ENCODE measurements at places on chromosomes 2 and 18.

GRCh38 chr2:46388881-46389280 lies 90.5 kb upstream of the TMEM247 start:
- DNase-seq, result no peak

GRCh38 chr18:864872-865273 lies 39.8 kb upstream of the ADCYAP1 start:
- peak; percentile 43 for DNase-seq

GRCh38 chr2:192283450-192283849 lies 88.7 kb upstream of the TMEFF2 start:
- DNase-seq, result no peak

- DNase-seq, result no peak
These were observed 40.8 kb downstream of the MC2R start for GRCh38 chr18:13874558-13874957.

- no peak for DNase-seq
These were observed 6.4 kb upstream of the SAG start for GRCh38 chr2:233301248-233301647.

GRCh38 chr18:27483276-27483675 lies 298.2 kb upstream of the CHST9 start:
- no peak for DNase-seq

DNA sequence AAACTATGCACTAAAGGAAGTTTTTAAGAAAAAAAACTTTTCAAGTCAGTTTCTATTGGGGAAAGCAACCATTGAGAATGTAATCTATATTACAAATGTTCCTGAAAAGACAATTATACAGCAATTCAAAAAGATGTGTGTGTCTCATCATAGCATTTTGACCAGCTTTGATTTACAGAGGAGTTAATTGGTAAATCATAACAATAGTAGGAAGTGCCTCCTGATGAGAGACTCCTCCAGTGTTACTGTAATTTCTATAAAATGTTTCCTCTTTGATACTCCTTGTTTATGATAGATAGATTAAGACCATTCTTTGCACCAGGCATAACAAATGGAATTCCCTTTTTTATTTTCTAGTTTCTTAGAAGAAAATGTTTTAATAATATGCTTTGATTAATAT lies 249.9 kb downstream of the CALCRL start:
- DNase-seq, result no peak

DNA sequence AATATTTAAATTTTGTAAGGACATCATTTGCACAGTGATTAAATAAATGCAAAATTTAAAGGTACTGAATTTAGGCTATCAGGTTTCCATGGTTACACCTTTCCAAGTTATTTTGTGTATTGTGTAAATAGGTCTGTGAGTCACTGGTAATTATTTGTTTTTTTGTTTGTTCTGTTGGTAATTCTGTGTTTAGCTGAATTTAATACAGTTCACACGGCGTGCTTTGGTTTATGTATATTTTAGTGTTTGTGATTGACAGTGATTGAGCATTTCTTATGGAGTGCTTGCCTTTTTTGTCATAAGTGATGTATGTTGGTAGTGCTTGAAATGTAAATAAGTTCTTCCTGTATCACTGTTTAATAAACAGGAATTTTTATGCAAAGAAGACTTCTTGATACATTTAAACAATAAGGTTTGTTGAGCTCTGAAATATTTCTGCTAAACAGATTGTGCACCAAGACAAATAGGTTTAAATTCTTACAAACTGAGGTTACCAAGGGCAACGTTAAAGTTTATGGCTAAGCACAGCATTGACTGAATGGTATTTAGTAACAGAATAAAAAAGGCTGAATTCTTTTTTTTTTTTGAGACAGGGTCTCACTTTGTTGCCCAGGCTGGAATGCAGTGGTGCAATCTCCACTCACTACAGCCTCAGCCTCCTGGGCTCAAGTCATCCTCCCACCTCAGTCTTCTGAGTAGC lies 38.3 kb upstream of the DLX1 start:
- DNase-seq, result no peak

GRCh38 chr2:1256632-1257324 lies 156.5 kb upstream of the TPO start:
- DNase-seq, result no peak

DNA sequence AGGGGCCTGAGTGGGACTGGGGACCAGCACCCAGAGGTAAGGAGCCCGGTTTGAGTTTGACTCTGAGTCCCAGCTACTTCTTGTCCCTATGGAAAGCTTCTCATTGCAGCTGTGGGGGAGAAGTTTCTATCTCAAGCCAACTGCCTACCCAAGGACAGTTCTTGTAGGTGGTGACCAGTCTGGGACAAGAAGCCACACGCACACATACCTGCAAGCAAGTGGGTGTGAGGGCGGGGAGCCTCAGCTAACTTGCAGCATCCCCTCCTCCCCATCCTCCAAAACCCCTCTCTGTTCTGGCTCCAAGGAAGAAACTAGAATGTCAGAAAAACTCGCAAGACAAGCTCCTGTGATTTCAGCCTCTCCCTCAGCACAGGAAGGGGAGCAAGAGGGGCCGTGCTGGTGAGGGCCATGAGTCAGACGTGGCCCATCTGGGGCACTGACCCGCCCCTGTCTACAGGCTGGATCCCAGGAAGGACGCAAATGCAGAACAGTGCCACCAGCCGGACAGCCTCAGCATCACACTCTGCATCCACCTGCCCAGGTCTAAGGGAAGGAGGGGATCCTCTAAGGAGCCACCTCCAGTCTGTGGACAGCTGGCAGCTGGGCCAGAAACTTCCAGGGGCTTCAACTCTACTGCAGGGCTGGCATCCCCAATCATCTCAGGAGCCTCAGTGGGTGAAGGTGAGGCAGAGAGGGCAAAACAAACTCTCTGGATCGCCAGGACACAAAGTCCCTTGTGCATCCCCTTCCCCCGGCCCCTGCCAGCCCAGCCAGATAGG lies 103.4 kb downstream of the TNS1 start:
- no peak for DNase-seq

- no peak for DNase-seq
These were observed 51.7 kb downstream of the PELI1 start for GRCh38 chr2:64092502-64092901.

DNA sequence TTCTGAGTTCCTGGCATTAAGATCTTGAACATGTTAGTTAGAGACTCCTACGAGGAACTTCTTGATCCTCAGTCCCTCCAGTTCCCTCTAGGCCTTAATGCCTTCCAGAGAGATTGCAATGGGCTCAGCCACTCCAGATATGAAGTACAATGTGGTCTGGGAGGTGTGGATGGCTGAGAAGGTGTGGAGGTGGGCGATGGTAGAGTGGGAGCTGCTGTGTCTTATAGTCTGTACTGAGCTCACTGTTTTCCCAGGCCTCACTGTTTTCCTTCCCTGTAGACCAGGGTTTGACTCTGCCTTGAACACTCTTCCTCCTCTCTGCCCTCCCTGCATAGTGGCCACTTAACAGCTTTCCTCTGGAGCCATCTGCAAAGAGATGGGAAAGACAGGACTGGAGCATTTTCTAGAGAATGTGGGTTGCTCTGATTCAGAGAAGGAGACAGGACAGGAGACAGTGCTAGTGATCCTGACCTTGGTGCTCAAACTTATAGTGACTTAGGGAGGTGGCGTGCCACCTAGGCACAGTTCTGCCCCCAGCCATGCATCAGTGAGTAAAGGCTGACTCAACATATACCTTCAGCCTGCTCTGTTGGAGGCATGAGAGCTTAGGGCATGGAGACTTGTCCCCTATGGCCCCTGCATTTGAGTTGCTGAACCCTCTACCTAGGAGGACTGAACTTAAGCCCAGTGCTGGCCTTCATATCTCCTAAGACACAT lies 129.7 kb downstream of the TDRD15 start:
- no peak for DNase-seq

- no peak for DNase-seq
These were observed 172.4 kb upstream of the KCNH7 start for GRCh38 chr2:163011000-163011399.

GRCh38 chr2:217695033-217695520 lies 307.7 kb downstream of the TNS1 start:
- no peak for DNase-seq

GRCh38 chr18:36316246-36316645 lies 18.7 kb downstream of the FHOD3 start:
- no peak for DNase-seq

DNA sequence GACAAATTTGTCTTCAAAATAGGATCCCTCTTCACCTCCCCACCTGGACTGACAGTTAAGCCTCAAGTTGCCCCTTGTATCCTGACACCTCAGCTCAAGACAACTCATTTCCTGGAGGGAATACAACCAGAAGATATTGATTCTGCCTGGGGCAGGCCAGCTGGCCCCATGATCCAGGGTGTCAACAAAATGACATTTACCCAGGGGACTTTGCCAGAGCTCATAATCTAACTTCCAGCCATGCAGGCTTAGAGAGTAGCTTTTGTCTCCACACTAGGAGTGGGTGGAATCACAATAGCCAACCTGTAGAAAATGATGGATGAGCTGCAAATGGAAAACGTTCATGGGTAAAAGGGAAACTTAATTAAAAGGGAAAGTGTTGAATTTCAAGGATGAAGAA lies 220.1 kb upstream of the DPP10 start:
- DNase-seq, result no peak

GRCh38 chr2:31675485-31675901 lies 94.8 kb upstream of the SRD5A2 start:
- no peak for DNase-seq

DNA sequence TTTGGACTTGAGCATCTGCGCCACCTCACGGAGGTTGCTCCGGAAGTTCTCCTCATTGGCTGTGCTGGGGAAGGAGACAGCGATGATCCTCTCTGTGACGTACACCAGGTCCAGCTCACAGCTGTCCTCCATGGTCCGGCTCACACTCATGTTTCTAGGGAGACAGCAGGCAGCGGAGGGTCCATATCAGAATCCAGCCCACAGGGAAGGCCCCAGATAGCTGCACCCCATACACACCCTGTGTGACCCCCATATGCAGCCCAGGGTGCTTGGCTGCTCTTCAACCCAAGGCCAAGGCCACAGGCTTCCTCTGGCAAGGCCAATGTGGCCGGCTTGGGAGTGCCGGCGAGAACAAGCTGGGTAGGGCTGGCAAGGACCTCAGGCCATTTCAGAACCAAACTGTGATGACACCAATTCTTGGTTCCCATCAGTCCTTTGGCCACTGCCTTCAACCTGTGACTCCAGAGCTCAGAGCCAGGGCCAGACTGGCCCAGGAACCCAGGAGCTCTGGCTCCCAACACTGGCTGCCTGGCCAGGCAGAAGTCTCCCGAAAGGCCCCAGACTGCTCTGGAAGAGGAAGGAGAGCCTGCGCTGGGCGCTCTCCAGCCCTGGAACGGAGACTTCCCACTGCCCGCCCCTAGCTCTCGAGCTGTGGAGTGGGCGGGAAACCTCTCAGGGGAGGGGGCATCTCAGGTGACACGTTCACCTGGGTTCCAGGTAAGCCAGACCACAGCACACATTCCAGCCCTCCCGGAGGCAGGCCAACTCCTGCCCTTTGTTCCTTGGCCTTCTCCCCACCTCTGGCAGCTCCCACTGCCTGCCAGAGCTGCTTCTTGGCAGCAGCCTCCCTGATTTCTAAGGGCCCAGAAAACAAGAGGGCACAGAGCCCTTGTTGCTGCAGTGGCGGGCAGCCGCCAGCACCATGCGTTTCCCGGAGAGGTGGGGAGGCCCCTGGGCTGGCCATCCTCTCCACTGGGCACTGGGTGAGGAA lies 104.7 kb downstream of the TNS1 start:
- DNase-seq, result no peak

DNA sequence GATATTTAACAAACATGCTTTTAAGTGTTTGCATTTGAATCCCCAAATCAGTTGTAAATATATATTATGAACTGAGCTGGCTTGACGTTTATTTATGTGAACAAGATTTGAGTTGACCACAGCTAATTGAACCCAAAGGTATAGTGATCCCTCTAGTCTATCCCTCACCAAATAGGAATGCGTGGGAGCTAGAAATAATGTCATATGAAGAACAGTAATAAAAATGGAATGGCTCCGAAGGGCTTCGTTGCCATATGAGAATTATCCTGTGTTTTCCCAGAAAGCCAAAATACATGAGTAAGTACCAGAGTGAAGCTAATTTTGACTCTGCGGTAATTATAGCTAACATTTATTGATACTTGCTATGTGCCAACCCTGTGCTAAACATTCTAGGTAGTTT lies 142.7 kb downstream of the ADCYAP1 start:
- DNase-seq, result no peak

- DNase-seq, result no peak
These were observed 536 bp downstream of the ELP2 start for GRCh38 chr18:36130039-36130831.

- DNase-seq, result no peak
These were observed 255.2 kb downstream of the HDAC4 start for GRCh38 chr2:239145601-239146000.

DNA sequence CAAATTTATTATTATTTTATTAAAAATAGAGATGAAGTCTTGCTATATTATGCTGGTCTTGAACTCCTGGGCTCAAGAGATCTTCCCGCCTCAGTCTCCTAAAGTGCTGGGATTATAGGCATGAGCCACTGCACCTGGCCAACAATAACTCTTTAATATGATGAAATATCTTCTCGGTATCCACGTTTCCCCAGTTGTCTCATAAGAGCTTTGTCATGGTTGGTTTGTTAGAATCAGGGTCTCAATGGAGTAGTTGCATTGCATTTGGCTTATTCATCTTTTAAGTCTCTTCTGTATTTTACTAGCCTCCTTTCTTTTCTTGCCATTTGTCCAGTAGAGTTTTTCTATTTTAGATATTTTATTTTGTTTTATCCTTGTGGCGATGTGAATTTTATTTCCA lies 32.7 kb upstream of the DLX2 start:
- DNase-seq, result no peak

GRCh38 chr2:235665661-235666212 lies 171.9 kb downstream of the AGAP1 start:
- DNase-seq, result no peak

DNA sequence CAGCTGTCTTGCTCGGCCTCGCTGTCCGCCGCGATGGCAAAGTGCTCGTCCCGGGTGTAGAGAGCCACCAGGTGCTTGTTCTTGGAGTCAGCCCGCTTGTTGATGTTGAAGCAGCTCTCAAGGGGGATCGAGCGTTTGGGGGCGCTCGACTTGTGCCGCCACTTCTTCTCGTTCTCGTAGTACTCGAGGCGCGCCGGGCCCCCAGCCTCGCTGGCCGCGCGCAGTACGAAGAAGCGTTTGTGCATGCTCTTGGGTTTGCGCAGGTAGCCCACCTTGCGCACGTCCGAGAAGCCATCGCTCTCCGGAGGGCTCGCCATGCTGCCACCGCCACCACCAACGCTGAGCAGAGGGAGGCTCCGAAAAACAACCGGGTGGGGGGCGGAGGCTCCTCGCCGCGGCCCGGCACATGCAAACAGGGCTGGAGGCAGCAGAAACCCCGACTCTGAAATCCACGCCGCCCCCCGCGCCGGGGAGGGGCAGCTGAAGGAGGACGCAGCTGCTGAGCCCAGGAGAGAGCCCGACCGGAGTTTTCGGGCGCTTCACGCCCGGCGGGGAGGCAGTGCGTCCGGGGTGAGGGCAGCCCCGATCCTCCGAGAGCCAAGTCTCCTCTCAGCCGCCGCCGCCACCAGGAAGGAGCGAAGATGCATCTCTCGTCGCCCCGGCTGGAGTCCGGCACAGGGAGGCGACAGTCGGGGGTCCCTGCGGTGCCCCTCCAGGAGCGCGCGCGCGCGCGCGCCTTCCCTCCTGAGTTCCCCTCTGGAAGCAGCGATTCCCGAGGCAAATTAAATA lies 1.0 kb downstream of the IRS1 start:
- DNase-seq, result peak; percentile 20
